NCI-H2107 (cell line): ENCODE measurements at places on chromosomes 6 and 20.

DNA sequence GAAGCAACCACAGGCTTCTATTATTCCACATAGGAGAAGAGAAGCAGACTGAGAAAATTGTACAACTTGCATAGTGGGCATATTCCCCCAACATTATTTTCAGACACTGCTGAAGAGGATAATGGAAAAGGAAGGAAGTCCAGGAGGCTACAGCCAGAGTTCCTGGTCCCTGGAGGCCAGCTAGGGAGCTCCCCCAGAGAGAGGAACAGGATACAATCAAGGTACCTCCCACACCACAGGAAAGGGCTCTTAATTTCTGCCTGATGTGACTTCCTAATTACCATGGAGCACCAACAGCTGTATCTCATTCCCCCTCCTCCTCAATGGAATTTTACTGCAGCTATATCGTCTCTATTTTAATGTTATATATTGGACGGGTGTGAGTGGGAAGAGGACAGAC lies 594.3 kb upstream of the NRSN1 start:
- no peak for DNase-seq

- DNase-seq = no peak
These were observed 193.4 kb upstream of the PRDM1 start for GRCh38 chr6:105892577-105893262.

DNA sequence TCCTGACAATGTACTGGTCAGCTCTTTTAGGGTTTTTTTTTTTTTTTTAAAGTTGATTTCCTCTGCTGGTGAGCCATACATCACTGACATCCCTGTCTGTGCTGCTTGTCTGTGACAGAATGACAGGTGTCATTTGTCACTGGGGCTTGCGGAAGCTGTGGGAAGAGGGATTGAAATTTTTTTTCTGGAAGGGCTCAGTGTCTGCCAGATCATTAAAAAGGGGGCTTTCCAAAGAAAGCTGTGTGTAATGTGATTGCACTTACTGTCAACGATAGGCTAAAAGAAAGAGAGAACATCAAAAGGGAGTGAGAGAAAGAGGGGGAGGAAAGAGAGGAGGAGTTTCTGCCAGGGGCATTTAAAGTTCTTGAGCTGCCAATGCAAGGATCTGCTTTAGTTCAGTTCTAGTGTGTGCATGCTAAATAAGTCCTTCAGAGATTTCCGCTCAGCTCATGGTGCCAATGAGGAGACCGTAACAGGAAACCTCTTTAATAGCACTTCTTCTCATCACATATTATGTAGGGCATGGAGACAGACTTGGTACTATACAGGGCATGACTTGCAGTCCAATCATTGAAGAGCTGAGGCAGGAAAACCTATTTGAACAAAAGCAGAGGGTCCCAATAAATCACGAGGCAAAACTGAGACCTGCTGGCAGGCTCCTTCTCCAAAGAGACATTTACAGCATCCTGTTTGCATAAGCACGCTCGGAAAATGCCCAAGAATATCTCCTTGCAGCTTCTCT lies 177.2 kb downstream of the TSHZ2 start:
- peak; percentile 15 for DNase-seq

DNA sequence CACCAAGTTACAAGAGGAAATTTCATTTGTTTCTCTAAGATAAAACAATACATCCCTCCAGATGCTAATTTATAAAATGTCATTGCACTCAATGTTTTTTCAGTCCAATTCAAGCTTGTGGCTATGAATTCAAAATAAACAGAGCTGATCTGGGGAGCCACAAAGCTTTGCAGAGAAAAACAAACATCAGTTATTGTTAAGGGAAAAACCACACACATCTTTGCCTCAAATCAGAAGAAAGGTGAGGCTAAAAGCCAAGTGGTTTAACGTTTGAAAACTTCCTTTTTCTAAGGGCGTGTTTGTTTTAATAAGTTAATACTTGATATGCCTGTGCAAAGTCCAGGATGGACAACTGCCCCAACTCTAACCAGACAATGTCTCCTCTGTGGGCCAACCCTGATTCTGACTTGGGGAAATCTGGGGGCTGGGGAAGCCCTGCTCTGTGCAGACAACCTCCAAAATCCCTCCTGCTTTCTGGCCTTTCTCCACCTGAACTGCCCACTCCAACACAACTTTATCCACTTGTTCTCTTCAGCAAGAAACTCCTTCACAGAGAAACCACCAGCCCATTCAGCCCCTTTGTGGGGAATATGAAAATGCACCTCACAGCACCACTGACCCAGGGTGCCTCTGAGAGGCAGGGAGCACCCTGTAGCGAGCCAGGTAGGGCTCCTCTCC lies 44.6 kb upstream of the NT5E start:
- no peak for DNase-seq

GRCh38 chr6:86306210-86306609 lies 631.1 kb upstream of the HTR1E start:
- DNase-seq = no peak

DNA sequence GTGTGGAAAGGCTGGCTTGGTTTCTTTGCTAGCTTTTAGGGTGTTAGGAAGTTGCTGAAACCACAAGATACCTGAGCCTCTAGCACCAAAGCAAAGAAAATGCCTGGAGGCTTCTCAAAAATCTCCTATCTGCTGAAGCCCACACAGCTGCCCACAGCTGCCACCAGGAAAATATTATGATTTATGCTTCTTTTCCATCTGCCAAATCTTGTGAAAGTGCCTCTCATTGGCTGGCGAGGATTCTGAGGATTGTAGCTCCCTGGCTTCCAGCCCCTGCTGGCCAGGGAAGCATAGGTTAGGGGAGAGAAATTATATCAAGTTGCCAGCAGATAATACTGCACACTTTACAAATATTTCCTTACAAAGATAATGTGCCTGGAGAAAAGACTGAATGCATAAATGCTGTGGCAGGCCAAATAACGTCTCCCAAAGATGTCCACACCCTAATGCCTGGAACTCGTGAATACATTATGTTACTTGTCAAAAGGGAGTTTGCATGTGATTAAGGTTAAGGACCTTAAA lies 98.4 kb downstream of the MRPL14 start:
- no peak for DNase-seq

GRCh38 chr20:49791165-49791564 lies 21.5 kb upstream of the SLC9A8 start:
- DNase-seq = no peak

DNA sequence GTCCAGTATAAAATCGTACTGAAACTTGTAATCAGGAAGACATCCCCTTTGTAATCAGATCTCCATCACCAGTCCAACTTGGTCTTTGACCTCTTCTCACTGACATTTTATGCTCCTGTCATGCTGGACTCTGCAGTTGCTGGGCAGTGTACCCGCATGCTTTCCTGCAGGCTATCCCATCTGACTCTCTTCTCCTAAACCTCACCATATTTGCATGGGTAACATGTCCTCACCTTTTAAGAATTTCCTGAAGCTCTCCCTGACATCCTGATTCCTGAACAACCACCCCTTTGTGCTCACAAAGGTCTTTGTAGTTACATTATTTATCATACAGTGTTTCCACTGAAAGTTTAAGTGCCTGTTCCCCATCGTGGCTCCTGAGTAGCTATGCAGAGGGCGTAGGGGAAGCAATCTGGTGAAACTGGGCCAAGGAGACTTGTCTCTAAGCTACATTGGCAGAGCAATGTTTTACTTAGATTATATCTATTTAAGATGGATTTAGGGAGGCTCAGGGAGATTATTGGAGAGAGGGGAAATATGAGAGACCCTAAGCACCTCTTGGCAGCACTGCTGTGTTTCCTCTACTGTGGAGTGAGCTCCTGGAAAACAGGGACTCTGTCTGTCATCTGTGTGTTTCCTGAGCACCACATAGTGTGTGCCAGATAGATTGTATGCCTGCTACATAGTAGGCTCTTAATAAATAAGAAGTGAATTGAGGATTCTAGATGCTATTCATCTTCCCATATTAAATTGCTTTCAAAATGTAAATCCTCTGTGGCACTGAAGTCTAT lies 124.0 kb downstream of the LAMA2 start:
- no peak for DNase-seq

- DNase-seq = no peak
These were observed 12.9 kb downstream of the SGK2 start for GRCh38 chr20:43571771-43572170.

- no peak for DNase-seq
These were observed 95.4 kb downstream of the BCAS1 start for GRCh38 chr20:53974785-53975555.

DNA sequence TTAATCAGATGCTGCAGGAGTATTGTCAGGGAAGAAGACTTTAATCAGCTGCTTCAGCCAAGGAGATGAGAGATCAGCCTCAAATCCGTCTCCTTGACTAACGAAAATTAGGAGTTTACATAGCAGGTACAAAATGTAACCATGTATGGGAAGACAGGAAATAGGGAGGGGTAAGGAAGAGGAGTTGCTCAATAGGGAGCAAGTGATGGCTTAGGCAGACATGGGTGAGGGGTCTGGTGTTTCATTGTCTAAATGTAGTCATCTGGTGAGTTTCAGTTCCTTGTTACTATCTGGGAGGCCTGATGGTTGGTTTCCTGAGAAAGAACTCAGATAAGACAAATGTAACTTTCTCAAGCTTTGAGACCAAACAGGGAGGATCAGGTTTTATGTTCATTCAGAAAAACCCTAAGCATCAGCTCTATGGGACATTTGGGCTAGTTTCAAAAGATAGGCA lies 217.3 kb upstream of the SULF2 start:
- DNase-seq = no peak

GRCh38 chr6:15511248-15512125 lies 151.3 kb downstream of the DTNBP1 start:
- no peak for DNase-seq

DNA sequence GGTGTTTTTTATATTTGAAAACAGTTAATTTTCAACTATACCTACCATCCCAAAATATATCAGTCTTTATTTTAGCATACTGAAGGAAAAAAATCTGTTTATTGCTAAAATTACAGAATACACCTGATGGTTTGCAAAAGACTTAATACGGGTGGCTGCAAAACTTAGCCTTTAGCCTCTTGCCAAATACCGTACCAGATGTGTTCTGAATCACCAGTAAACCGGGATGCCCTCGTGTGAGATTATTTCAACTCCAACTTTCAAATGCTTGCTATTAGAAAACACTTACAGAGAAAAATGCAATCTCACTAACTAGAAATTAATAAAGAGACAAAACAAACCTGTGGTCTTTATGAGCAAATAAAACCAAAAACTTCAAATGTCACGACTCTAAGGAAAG lies 36.0 kb downstream of the REV3L start:
- no peak for DNase-seq

DNA sequence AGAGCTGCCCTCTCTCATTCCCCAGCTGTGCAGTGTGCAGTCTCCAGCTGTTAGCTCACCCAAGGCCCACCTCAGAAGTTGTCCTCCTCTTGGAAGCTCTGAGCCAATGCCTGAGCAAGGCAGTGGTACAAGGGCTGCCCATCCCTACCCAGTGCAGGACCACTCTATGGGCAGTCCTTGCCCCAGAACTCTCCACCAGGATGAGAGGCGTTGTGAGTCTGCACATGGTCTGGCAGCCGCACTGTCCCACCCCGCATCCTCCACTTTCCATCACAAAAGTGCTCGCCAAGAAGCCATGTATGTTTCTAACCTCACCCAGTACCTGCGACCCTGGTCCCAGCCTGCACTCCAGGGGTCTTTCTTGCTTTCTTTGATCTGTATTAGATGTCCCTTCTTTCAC lies 175.1 kb upstream of the PMEPA1 start:
- DNase-seq = no peak

DNA sequence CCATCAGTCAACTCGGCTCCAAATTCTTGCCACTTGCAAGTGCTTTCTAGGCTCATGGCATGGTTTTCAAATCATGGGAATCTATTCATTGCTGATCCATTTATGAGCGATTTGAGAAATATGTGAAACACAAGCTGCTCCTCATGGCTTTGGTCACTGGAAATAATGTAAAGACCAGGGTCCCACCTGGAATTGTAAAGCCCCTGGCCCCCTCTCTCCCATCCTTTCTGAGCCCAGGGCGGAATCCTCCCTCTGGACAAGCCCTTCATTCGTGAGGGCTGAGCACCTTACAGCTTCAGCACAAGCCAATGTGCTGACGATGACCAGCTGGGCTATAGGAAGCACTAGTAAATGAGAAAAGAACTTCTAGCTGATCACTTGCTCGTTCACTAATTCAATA lies 96.0 kb downstream of the RNASET2 start:
- no peak for DNase-seq

- no peak for DNase-seq
These were observed 118.1 kb downstream of the VEGFA start for GRCh38 chr6:43887906-43888683.

DNA sequence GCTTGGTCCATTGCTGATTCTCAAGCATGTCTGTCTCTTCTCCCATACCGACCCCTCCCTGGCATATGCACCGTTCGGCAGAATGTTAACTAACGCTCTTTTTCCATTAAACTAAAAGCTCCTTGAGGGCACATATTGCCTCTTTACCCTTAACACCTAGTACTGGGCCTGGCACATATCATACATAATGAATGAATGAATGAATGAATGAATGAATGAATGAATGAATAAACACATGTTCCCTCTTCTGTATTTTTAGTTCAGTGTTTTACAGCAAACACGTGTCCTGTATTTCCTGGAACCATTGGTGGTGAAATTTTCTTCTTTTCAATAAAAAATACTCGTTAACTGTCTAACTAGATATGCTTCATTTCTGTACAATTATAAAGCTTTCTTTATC lies 174.4 kb upstream of the DTNBP1 start:
- no peak for DNase-seq

- no peak for DNase-seq
These were observed 16.6 kb upstream of the FBXO9 start for GRCh38 chr6:53048431-53049195.

DNA sequence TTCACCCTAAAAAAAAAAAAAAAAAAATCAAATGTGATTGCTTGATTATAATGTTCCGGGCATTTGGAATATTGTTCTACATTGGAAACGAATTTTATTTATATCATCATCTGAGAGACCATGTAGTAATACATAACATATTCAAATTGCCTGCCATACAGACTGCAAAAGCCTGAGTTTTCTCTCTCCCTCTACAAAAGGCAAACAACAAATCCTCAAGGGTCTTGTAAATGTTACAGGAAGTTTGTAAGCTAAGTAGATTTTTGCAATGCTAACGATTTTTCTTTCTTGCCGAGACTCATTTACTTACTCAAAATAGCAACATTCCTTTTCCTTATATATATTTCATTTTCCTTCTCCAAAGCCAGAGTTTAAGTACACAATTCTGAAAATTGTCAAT lies 49.0 kb upstream of the HTR1E start:
- no peak for DNase-seq

- no peak for DNase-seq
These were observed 15.0 kb downstream of the RBM39 start for GRCh38 chr20:35726842-35727711.

DNA sequence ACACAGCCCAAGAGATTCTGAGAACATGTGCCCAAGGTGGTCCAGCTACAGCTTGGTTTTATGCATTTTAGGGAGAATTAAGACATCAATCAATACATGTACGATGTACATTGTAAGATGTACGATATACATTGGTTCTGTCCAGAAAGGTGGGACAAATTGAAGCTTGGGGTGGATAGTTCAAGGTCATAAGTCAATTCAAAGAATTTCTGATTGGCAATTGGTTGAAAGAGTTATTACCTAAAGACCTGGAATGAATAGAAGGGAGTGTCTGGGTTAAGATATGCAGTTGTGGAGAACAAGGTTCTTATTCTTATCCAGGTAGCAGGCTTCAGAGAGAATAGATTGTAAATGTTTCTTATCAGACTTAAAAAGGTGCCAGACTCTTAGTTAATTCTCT lies 31.8 kb upstream of the LCA5 start:
- no peak for DNase-seq

- DNase-seq = no peak
These were observed 8.5 kb downstream of the RNF217 start for GRCh38 chr6:124970763-124971162.

- DNase-seq = no peak
These were observed 48.1 kb downstream of the KCNS1 start for GRCh38 chr20:45052698-45053429.

- DNase-seq = no peak
These were observed 7.6 kb downstream of the RIPOR2 start for GRCh38 chr6:24927985-24928745.
